ENCODE measurements at places on chromosomes 6 and 20.
A peak's percentile ranks its signal among the peaks of the same experiment; 100 is the strongest.

- peak; percentile 38 for DNase-seq
These were observed 117.5 kb upstream of the SAMD5 start for GRCh38 chr6:147390909-147391536.

GRCh38 chr6:100924534-100925227 is 43.6 kb upstream of the ASCC3 start:
- no peak for DNase-seq

DNA sequence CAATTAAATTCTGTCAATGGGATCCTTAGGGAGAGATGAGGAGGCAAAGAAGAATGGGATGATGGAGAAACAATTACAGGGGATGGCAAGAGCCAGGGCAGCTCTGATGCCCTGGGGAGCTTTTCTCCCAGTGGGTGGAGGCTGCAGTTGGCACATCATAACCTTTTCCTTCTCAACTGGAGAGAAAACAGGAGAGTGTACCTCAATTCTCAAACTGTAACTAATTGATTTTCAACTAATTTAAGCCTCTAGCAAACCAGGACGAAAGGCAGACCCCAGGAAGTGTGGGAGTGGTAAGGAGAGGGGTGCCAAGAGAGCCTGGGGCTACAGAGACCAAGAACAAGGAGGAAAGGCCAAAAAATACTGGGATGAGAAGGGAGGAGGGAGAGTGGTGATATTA is 5.7 kb downstream of the BMP5 start:
- no peak for DNase-seq

DNA sequence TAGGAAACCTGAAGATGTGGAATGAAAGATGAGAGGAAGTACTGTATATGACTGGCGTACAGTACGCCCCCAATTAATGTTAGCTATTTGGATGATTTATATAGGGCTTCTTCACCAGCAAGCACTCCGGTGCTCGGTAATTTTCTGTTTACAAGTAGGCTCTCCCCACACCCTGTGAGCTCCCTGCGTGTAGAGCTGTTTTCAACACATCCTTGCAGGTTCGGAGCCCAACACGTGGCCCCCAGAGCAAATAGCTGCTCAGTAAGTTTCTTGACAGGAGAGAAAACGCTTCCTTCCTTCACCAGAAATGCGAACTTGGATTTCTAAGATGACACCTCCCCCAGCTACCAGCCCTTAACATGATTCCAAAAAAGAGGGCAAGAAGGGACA is 1.2 kb upstream of the RAB22A start:
- DNase-seq, result peak; percentile 21

DNA sequence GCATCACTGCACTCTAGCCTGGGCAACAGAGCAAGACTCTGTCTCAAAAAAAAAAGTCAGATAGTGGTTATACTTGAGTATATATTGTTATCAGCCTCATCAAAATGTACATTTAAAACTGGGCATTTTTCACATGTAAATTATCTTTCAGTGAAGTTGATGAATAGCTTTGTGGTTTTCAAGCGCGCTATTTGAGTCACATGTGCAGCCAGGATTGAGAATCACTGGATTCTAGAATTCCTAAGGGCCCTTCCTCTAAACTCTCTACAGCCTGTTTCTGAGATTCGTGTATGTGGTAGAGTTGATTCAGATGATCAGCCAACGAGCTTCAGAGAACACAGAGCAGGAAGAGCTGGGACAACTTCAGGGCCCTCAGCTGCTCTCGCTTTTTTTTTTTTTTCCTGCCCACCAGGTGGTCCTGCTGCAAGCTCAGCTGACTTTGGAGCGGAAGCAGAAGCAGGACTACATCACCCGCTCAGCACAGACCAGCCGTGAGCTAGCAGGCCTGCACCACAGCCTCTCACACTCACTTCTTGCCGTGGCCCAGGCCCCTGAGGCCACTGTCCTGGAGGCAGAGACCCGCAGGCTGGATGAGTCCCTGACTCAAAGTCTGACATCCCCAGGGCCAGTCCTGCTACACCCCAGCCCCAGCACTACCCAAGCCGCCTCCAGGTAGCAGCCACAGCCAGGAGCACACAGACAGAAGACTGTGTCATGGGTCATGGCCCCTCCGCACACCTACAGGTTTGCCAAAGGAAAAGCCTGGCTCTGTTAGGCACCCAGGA is 18.3 kb downstream of the C20orf173 start:
- DNase-seq, result no peak

DNA sequence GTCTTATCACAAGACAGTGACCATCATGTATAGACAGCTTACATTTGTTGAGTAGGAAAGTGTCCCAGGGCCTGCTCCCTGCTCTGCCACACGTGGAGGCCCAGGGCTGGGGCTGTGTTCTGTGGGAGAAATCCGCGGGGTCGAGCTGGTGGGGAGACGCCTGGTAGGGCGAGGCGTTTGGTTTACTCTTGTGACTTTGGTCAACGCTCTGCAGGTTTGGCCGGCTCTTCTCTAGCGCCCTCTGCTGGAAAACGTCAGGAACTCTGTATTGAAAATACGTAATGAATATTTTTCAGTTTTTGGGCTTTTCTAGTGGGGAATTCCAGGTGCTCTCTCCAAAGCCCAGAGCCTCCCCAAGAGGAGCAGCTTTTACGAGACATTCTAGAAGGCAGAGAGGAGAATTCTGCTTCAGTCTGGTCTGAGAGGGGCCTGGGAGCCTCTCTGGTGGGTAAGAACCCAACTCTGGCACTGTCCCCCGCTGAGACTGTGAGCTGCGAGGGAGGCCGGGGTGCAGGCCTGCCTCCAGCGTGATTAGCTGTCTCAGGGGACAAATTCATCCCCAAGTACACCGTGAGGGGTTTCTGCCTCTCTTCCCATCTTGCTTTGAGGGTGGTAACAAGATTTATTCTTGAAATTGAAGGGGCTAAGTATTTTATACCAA is 112.6 kb upstream of the RALGAPA2 start:
- peak; percentile 72 for DNase-seq

- peak; percentile 47 for DNase-seq
These were observed 321.5 kb upstream of the JARID2 start for GRCh38 chr6:14924126-14925024.

DNA sequence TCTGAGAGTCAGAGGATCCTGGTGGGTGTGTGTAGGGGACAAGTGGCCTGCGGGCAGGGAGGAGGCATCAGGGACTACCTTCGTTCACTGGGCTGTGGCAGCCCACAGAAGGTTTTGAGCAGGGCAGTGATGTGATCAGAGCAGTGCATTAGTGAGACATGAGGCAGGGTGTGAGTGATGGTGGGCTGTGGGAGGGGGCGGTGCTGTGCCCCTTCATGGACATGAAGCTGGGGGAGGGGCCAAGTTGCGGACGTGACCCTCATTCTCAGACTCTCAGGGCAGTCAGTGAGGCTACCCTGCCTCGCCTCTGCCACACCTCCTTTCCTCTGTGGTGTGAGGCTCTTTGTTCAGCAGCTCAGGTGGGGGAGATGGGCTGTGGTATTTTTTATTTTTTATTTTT is 142.2 kb upstream of the RNF24 start:
- no peak for DNase-seq

GRCh38 chr6:116572162-116572561 is 858 bp downstream of the RWDD1 start:
- DNase-seq, result no peak

DNA sequence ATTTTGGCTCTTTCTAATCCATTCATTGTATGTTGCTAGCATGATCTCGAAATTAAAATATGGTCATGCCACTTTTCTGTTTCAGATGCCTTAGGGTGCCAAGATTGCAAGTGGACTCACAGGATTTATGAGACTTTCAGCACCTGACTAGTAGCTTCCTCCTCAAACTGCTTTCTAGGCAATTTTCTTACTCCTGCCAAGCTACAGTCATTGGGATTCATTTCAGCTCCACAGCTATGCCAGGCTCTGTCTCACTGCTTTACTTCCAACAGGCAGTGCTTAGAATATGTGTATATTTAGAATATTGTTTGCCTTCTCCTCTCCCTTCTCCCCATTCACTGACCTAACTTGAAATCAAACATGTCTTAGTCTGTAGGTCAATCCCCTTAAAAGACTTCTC is 681.4 kb downstream of the TENT5A start:
- no peak for DNase-seq

GRCh38 chr6:107124934-107125348 is 9.6 kb upstream of the BEND3 start:
- no peak for DNase-seq

DNA sequence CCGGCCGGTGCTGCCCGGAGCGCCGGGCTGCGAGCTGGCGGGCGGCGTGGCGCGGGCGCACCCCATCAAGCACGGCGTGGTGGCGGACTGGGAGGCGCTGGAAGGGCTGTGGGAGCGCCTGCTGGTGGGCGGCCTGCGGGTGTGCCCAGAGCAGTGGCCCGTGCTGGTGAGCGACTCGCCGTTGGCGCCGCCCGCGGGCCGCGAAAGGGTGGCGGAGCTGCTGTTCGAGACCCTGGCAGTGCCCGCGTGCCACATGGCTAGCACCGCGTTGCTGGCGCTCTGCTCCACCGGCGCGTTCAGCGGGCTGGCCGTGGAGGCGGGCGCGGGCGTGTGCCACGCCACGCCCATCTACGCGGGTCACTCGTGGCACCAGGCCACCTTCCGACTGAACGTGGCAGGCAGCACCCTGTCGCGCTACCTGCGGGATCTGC is 517 bp downstream of the ACTL10 start:
- DNase-seq, result no peak

DNA sequence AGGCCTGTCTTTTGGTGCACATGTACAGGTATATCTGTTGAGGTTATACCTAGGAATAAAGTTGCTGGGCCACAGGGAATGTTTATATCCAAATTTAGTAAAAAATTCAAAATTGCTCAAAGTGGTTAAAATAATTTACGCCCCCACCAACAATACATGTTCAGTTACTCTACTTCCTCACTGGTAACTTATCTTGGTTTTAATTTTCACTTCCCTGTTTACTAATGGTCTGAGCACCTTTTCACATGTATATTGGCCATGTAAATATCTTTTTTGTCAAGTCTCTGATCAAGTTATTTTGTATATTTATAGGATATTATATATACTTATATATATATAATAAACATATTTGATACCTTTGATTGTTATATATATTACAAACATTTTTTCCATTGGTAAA is 9.7 kb downstream of the PDE7B start:
- no peak for DNase-seq
